ENCODE measurements at places on chromosomes 1 and 21. TPM values are rescaled to one million over a fixed set of nuclear protein-coding genes. Genes with fewer than 3 reads are reported as not detected.

DNA sequence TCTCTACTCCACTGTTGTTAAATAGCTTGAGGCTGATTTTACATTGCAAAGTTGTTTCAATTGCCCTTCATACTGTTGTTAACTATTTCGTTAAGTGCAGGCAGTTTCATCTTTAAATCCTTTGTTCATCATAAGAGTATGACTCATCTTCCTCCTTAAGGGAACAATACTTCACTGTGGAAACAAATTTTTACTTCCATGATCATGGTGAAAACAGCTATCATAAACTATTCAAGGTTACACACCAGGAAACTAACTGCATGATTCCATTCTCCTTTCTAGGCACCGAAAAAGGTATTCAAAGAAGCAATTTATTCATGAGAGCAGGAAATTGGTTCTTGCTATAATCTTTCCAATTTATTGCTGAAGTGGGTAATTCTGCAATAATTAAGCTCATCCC, 593.2 kb downstream of the LRRIQ3 start:
- H3K4me3 ChIP-seq: no peak overlapping the region
- H3K27ac ChIP-seq: no peak overlapping the region
- no peak for DNase-seq
- no peaks in the 10 kb centered on the region for H3K27me3 ChIP-seq
- peaks cover 7% of the 10 kb centered on the region for H3K36me3 ChIP-seq
- no peaks in the 10 kb centered on the region for H3K4me1 ChIP-seq

GRCh38 chr1:233905416-233906051, 1.1 kb downstream of the SLC35F3 start:
- H3K27ac ChIP-seq: no peak overlapping the region
- DNase-seq: no peak
- peaks cover 35% of the 10 kb centered on the region for H3K27me3 ChIP-seq

GRCh38 chr1:162373541-162374260, 3.0 kb downstream of the SPATA46 start:
- no peaks in the 10 kb centered on the region for H3K27me3 ChIP-seq
- no peak for DNase-seq

DNA sequence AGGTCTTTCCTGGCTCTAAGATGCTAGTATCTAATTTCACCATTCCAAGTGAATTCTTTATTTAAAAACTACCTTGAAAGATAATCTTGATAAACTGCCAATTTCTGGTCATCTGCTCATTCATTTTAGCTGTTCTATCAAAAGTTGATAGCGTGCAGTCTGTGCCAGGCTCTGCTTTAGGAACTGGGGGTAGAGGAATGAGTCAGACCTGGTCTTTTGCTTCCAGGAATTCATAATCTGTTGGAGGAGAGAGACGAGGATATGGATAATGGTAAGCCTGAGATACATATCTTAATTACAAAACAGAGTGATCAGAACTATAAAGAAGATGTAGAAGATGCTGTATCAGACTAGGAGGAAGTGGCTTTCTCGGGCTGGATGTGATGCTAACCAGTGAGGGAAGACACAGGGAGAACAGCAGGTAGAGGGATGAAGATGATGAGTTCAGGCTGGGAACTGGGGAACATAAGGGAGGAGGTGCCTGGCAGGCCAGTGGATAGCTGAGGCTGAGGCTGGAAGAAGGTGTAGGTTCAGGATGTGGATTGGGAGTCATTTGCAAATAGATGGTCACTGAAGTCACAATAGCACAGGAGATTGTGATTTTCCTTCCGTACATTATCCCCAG, 12.3 kb upstream of the PHC2 start:
- H3K27me3 ChIP-seq: peaks cover 59% of the 10 kb centered on the region
- H3K4me3 ChIP-seq: no peak overlapping the region
- no peaks in the 10 kb centered on the region for H3K36me3 ChIP-seq

GRCh38 chr1:83829106-83829505, 169.8 kb downstream of the TTLL7 start:
- peaks cover 11% of the 10 kb centered on the region for H3K27me3 ChIP-seq
- H3K27ac ChIP-seq: no peak overlapping the region
- H3K4me3 ChIP-seq: no peak overlapping the region
- H3K36me3 ChIP-seq: no peaks in the 10 kb centered on the region

DNA sequence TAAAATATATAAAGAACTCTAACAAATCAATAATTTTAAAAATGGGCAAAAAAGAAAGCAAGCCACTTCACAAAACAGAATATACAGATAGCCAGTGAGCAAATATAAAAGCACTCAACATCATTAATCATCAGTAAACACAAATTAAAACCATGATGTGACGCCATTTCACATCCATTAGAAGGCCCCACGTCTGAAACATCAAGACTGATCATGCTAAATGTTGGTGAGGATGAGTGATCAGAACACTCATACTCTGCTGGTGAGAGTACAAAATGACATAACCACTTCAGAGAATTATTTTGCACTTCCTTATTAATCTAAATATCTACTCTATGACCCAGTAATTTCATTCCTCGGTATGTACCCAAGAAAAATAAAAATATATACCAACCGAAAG, 512.2 kb upstream of the NR5A2 start:
- H3K4me1 ChIP-seq: peaks cover 5% of the 10 kb centered on the region
- H3K27ac ChIP-seq: no peak overlapping the region
- H3K4me3 ChIP-seq: no peak overlapping the region
- no peak for DNase-seq

GRCh38 chr1:27335506-27336422, 6.1 kb upstream of the SYTL1 start:
- H3K4me3 ChIP-seq: no peak overlapping the region
- H3K27me3 ChIP-seq: no peaks in the 10 kb centered on the region
- DNase-seq: peak; percentile 58
- H3K4me1 ChIP-seq: peaks cover 31% of the 10 kb centered on the region
- no peaks in the 10 kb centered on the region for H3K36me3 ChIP-seq
- H3K27ac ChIP-seq: no peak overlapping the region

DNA sequence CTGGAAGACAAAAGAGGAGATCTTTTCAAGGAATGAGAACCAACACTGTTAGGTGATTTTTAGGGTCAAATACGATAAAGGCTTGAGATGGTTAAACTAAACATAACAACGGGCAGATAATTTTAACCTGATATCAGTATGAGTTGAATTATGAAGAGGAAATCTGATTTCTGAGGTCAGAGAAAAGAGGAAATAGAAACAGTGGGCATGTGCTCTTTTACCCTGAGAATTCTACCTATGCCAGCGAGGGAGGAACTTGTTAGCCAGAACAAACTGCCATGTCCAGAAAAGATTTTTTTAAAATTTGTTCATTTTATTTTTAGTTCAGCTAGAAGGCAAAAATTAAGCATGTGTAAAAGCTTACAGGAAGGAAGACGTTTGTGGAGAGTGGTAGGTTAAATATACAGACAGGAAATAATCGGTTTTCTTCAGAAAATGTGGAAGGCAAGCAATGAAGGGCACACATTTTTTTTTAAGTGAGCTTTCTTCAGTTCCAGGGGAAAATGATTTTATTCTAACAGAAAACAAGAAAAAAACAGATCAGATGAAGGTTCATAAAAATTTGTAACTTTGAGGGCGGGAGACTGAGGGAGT, 1745.3 kb downstream of the MRPL39 start:
- no peaks in the 10 kb centered on the region for H3K36me3 ChIP-seq
- H3K4me3 ChIP-seq: peak overlapping the region; percentile 16
- peak overlapping the region; percentile 47 for H3K27ac ChIP-seq
- H3K4me1 ChIP-seq: peaks cover 16% of the 10 kb centered on the region

DNA sequence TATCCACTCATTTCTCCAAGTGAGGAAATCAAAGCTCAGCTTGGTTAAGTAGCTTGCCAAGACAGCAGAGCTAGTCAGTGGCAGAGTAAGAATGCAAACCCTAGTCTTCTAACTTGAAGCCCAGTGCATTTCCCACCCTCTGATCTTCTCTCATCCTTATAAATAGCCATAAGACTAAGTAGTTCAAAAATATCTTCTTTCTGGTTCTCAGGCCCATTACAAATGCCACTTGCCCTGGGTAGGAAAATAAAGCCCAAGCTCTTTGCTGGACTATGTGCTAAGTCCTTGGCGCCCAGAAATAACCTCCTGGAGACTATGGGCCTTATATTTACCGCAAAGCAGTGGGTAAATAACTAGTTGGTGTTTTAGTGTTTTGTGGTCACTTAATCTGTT, 505.8 kb downstream of the PLPP3 start:
- no peaks in the 10 kb centered on the region for H3K4me1 ChIP-seq
- H3K4me3 ChIP-seq: no peak overlapping the region
- H3K27me3 ChIP-seq: peaks cover 7% of the 10 kb centered on the region
- DNase-seq: no peak

Gene KCNE1
- 4.7 TPM for total RNA-seq

Gene ELAVL4
- total RNA-seq: not detected

- H3K27me3 ChIP-seq: peaks cover 8% of the 10 kb centered on the region
- no peak overlapping the region for H3K27ac ChIP-seq
- peaks cover 14% of the 10 kb centered on the region for H3K4me1 ChIP-seq
- H3K4me3 ChIP-seq: no peak overlapping the region
These were observed 94.3 kb downstream of the RIPK4 start for GRCh38 chr21:41672543-41672915.

GRCh38 chr1:119132179-119132578, 8.3 kb downstream of the WARS2 start:
- no peak overlapping the region for H3K4me3 ChIP-seq
- H3K27me3 ChIP-seq: no peaks in the 10 kb centered on the region
- no peak for DNase-seq
- no peaks in the 10 kb centered on the region for H3K36me3 ChIP-seq

DNA sequence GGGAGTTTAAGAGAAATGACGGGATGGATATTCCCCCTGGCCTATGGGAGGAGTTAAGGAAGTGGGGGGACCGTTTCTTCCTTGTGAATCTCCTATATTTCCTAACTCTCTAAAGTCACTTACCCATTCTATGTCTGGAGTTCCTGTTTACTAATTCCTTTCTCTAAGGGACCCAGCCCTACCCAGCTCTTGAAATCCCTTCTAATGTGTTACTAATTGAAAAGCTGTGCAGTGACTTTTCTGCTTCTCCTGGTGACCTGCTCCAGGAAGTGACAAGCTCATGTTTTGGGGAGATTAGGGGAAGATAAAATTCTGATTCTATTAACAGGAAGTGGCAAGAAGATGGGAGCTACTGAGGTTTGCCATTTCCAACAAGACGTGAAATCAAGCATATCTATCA, 4.0 kb upstream of the SAMSN1 start:
- H3K27me3 ChIP-seq: no peaks in the 10 kb centered on the region
- peak overlapping the region; percentile 78 for H3K4me3 ChIP-seq
- H3K27ac ChIP-seq: peak overlapping the region; percentile 100
- no peak for DNase-seq
- H3K4me1 ChIP-seq: peaks cover 40% of the 10 kb centered on the region
- H3K36me3 ChIP-seq: peaks cover 19% of the 10 kb centered on the region

GRCh38 chr1:171179318-171180227, 5.5 kb upstream of the FMO2 start:
- no peaks in the 10 kb centered on the region for H3K36me3 ChIP-seq
- no peaks in the 10 kb centered on the region for H3K4me1 ChIP-seq
- H3K4me3 ChIP-seq: no peak overlapping the region
- DNase-seq: no peak
- no peak overlapping the region for H3K27ac ChIP-seq

DNA sequence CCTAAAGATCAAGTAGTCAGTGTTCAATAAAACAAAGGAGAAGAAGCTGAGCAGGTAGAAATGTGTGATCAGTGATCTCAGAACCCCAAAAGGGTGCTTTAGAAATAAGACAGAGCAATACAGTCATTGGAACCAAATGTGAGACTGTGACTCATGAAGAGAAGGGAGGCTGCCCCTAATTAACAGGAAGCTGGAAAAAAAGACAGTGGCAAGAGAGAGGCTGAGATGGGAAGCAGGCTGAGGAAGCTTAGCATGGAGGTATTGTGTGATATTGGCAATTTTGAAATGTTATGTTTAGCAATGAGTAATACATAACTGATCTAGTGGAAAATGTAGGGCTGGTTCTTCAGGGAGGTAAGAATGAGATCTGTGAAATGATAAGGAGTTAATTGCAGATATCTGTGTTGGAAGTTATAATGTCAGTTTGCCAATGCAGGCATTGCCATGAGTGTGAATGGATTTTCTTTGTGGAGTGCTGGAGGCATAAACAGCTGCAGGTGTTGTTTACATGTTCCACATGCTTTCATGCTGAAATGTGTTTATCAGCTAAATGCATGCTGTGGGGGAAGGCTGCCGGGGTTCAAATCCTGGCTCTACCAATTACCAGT, 90.6 kb upstream of the CACNA1E start:
- H3K4me3 ChIP-seq: no peak overlapping the region
- H3K27ac ChIP-seq: no peak overlapping the region
- no peaks in the 10 kb centered on the region for H3K4me1 ChIP-seq
- H3K27me3 ChIP-seq: peaks cover 19% of the 10 kb centered on the region
- no peak for DNase-seq

Gene SLC35A3
- total RNA-seq: 22.2 TPM

Gene CYP4B1
- not detected for total RNA-seq

Gene RLF
- total RNA-seq: 24.5 TPM

DNA sequence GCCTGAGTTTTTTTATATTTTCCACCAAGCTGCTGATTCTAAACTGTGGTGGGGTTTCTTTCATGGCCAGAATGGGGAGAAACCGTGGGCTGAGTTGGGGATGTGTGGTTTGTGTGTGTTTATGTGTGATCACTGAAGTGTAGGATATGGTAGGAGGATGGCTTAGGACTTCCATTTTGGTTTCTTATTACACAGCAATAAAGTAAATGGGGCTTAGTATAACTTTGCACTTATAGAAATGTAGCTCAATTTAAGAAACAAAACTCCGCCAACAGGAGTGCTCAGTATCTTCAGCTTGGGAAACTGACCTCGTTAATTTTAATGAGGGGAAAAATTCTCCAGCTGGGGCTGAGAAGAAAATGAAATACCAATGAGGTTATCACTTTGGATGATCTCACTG, 77.8 kb downstream of the PBX1 start:
- no peak for DNase-seq
- H3K36me3 ChIP-seq: no peaks in the 10 kb centered on the region
- peaks cover 13% of the 10 kb centered on the region for H3K27me3 ChIP-seq
- no peak overlapping the region for H3K4me3 ChIP-seq
- H3K4me1 ChIP-seq: no peaks in the 10 kb centered on the region

DNA sequence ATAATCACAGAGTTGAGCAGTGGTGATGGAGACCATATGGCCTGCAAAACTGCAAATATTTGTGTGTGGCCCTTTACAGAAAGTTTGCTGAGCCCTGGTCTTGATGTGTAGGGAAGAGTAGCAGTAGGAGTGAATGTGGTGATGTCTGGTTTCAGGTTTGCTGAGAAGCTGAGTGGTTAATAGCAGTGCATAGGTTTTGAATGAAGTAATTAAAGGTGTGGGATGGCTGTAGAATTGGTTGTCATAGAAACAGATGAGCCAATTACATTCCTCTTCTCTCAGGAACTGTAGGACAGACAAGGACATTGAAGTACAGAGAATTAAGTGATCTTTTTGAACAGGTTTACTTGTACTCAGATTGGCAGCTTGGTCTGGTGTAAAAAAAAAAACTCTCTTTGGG, 37.4 kb downstream of the PRDM2 start:
- H3K4me1 ChIP-seq: peaks cover 37% of the 10 kb centered on the region
- H3K4me3 ChIP-seq: no peak overlapping the region
- H3K27ac ChIP-seq: no peak overlapping the region

Measured in natural killer cell treated with Interleukin-12 subunit alpha and Interleukin-12 subunit beta and Interleukin-15 and Interleukin-18, amount 100 ng/mL, for 72 hours (primary cell).